Putamen (tissue), 1 donor: ENCODE measurements at places on chromosomes 7 and 10.

DNA sequence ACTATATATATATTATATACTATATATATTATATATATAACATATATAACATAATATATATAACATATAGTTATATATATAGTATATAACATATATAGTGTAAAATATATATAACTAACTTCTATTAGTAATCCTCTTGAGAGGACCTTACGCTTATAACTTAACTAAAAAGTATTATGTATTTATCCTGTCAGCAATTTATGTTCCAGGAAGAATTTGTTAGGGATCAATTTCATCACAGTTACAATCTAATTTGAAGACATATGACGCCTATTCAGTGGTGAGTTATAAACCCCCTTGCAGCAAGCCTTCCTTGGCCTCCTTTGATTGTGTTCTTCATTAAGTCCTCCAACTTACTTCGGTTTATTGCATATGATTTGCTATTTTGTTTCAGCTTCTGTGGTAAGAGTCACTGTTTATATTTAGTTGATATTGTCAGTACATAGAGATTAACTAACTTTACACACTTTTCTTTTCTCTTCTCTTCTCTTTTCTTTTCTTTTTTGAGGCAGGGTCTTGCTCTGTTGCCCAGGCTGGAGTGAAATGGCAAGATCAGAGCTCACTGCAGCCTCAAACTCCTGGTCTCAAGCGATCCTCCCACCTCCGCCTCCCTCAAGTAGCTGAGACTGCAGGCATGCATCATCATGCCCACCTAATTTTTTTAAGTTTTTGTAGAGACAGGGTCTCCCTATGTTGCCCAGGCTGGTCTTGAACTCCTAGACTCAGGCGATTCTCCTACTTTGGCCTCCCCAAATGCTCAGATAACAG, 59.7 kb downstream of the ANKRD61 start:
- DNase-seq, result no peak

DNA sequence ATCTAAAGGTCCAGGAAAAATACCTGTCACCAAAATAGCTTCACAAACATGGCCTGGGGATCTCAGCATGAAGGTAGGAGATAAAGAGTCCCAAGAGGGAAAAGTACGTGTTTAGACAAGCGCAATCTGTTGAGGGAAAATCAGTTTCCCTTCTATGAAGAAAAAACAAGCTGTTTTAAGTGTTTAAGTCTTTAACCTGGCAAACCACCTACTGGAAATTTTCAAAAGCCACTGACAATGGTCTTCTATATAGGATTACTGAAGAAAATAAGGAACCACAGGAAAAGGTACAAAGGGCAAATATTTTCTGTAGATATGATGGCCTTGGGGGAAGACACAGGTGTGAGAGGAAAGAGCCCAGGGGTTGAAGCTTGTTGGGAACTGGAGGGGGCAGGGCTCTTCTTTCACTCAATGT, 21.2 kb downstream of the ALDH18A1 start:
- no peak for DNase-seq

DNA sequence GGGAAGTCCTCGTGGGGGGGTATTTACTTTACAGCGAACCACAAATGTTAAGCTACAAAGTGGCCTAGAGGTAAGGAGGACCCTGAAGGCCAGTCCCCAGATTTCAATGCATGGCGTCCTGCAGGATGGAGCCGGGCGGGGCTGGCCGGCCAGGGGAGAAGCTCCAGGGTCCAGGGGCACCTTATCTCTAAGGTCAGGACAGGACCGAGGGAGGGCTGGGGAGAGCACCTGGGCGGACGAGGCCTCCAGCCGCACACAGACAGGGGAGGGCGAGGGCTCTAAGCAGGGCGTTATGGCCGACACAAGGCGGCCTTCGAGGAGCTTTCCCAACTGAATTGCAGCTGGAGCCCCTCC, 96.4 kb upstream of the DIP2C start:
- no peak for DNase-seq

DNA sequence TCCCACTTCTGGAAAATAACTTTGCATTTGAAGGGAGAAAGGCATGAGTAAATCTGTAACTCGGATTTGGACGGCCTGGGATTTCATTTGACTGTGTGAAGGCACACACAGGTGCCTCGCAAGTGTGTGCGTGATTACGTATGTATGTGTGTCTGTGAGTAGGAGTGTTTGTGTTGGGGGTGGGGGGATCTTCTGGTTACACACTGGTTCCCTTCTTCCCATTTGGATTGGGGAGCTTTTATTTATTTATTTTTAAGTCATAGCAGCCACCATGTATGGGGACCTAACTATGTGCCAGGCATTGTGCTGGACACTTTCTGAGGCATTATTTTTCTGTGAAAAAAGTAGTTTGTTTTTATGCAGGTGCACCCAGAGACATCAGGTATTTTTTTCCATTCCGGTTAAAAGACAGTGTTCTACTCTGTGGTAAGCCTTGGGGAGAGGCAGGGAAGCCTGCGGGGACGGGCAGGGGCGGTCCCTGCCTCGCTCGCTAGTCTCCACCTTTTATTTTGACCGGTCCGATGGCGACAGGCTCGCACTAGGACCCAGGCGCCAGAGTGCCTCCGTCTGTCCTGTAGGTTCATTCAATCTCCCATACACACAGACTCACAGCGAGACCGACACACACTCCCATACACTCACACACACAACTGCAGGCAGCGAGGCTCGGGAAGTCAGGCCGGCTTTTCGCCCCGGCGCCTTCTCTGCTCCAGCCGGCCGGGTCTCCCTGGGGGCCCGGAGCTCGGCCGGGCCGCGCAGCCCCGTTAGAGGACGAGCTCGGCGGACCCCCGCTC, at the start of gene MXI1:
Gene MXI1, plus strand, starts transcription at position 595 of the 794 bp plus-strand sequence. CDS start 204 bp downstream, outside the sequence.
- peak; percentile 69 for DNase-seq

DNA sequence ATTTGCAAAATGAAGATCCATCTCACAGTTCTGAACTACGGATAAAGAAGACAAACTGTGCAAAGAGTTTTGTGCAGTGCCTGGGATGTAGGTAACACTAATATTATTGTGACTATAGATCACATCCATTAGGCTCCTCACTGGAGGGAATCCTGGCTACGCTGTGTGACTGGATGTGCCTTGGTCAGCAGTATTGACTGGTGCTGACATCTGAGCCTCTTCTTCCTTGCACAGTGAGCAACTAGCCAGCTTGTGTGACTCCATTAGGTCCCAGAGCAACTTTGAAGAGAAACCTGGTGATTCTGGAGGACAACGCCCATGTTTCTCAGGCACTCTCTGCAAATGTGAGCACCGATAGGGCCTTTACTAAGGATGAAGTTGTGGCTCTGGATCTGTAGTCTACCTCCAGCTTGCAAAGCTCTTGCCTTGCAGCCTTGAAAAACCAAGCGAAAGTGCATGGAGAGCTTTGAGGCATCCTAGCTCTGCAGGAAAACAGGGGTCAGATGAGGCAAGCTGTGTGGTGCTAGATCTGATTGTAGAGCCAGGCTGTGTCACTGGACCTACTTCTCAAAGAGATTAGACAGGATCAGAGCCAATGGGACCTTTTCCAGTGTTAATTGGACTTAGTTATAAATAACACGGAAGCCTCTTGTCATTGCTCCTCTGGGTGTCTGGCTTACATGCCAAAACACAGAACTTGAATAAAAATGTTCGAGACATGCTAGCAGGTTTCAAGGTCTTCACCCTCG, 303.6 kb upstream of the LYZL1 start:
- no peak for DNase-seq

GRCh38 chr10:102869258-102870198, at the start of gene AS3MT:
Gene AS3MT (plus strand): TSS chr10:102869470. CDS start chr10:102869593, 123 bp downstream.
- DNase-seq, result no peak

DNA sequence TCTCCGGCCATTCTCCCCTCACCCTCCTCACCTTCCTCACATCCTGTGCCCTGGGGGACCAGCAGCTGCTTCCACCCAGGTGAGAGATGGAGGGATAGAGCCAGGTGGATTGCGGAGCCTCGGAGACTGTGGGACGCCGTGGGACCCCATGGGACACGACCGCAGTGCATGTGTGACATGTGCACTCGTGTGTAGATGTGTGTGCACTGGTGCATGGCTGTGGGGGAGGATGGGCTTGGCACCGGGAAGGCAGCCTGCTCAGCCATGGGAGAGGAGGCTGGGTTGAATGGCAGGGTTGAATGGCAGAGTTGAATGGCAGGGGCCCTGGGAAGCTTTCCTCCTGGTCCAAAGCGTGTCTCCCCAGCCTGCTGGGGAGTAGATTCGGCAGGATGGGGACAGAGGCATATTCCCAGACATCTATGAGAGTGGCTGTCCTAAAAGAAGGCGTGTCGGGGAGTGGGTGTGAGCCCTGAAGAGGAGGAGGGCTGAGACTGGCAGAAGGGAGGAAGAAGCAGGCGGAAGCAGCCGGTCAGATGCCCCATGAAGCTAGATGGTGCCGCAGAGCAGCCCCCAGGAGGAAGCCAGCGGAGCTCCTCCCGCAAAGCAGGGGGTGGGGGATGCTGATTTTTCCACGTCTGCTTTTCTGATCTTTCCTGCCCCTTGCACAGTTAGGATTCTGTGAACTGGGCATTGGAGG, 815 bp downstream of the GIMAP8 start:
- DNase-seq, result no peak

GRCh38 chr10:126240483-126240882, 147.8 kb downstream of the ADAM12 start:
- peak; percentile 76 for DNase-seq

- no peak for DNase-seq
Observed at GRCh38 chr7:110307776-110308175, 783.2 kb upstream of the LRRN3 start.

DNA sequence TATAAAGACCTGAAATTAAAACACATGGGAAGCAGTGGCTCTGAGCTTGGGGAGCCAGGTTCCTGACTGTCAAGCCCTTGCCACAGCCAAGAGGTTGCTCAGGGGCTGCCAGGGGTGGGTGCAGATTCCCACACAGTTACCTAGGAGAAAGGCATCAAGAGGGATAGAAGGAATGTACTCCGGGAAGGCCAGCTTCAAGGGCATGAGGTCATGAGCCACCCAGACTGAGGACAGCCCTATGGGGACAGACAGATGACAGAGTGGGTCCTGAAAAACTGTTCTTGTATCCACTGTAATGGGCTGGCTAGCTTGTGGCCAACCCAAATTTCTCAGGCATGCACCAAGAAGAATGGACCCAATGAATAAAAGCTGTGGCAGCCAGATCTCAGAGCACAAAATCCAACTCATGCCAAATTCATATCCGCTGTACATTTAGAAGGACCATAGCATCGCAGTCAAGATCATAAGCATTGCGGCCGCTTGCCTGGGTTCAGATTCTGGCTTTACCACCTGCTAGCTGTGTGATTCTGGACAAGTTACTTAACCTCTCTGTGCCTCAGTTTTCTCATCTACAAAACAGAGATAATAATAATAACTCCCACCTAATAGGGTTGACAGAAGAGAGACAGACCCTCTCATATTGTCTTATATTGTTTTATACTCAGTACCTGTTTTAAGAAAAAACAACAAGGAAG, 44.9 kb upstream of the KCNMA1 start:
- no peak for DNase-seq

GRCh38 chr10:52651293-52651692, 121.3 kb downstream of the MBL2 start:
- no peak for DNase-seq

DNA sequence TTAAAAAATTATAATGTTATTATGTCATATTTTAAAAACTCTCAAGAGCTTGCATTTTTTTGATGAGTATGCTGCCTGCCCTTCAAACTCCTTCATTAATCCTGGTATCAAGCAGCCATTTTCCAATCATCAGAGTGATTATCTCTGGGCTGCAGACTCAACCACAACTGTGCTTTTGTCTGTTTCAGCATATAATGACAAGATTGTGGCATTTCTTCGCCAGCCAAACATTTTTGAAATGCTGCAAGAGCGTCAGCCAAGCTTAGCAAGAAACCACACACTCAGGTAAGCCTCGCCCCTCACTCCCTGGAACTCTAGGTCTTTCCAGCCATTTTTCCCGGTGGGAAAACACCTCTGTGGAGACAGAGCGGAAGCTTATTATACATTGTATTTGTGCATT, 90.0 kb upstream of the STK17A start:
- DNase-seq, result no peak

GRCh38 chr7:35584990-35585389, 109.9 kb downstream of the HERPUD2 start:
- DNase-seq, result no peak

- DNase-seq, result no peak
Observed at GRCh38 chr7:119233015-119233414, 1008.5 kb downstream of the ANKRD7 start.

DNA sequence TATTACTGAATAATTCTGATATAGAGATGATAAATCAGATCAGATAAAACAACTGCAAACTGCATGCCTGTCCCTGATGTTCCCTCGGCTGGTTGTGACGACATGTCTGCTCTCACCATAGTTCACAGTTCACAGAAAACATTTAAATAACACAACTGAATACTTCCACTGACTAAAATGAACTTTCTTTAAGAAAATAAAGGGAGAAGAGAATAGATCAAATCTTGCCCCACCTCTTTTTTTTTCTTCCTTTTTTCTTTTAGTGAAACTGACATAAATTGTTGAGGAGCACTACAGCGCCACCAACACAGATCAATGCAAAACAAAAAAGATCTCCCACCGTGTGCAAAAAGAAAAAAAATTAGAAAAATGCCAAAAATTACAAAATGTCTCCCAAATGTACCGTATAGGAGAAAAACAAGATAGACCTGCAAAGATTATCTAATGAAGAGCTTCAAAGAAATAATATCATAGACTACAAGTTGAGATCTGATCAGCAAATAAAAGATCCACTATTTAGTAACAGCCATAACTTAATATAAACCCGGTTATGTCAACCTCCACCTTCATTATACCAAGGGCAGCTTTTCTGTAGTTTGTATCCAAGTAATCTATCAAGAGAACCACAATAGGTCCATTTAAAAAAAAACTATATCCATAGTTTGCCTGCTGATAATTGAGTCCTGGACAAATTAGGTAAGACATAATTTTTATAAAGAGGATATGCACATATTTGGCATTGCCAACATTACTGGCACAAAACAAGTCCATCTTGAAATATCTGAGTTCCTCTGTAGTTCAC, 30.7 kb upstream of the EPC1 start:
- DNase-seq, result peak; percentile 75

- DNase-seq, result no peak
Observed at GRCh38 chr7:4136036-4136435, 546.1 kb upstream of the FOXK1 start.

DNA sequence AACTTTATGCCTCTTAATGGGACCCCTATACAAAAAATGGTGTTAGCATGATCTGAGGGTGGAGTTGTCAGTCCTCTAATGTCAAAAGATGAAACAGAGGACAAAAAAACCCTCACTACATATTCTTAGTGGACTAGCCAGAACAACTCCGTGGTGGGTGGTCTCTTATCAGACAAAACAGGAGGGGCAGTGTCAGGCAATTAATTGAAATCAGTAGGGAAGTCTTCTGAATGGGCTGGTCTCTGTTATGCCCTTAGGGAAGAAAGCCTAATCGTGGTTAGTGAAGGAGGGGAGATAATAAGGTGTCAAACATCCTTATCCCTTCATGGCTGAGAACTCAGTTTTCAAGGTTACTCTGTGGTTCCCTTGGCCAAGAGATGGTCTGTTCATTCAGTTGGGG, 909.4 kb downstream of the GRID1 start:
- DNase-seq, result no peak

DNA sequence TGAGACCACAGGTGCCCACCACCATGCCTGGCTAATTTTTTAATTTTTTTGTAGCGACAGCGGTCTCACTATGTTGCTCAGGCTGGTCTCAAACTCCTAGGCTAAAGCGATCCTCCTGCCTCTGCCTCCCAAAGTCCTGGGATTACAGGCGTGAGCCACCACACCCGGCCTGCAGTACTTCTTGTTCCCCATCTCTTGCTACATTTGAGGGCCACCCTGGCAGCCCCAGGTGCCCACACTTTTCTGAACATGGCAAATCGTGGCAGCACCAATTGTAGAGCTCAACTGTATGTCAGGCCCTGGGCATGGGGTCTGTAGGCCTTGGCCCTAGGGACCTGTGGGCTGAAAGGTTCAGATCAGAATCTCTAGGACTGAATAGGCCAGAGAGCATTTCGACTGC, 25.1 kb upstream of the LIMK1 start:
- no peak for DNase-seq

GRCh38 chr7:10696064-10696463, 277.6 kb upstream of the PHF14 start:
- no peak for DNase-seq
